Stimulated activated CD8-positive, alpha-beta memory T cell treated with anti-CD3 and anti-CD28 coated beads, Interleukin-4, amount 100 ng/mL, for 1 hour (primary cell): ENCODE measurements at places on chromosomes 2 and 18.

GRCh38 chr2:182912518-182912915 lies 46.1 kb upstream of the FRZB start:
- no peak for DNase-seq

DNA sequence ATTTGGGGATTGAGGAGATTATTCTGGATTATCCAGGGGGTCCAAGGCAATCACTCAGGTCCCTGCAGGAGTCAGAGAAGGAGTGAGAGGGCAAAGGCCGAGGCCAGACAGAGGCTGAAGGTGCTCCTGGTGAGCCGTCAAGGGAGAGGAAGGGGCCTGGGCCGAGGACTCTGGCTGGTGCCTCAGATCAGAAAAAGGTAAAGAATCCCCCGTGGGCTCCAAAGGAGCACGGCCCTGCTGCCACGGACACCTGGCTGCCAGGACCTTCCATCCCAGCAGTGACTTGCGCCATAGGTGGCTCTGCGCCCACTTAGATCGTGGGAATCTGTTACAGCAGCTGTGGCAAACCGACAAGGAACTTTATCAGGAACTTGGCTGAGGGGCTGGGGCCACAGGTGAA lies 374.8 kb upstream of the MYT1L start:
- no peak for DNase-seq

- no peak for DNase-seq
Measured at GRCh38 chr18:77366720-77367641, 117.3 kb downstream of the GALR1 start.

GRCh38 chr2:159199236-159199635 lies 87.3 kb downstream of the WDSUB1 start:
- DNase-seq = no peak

GRCh38 chr2:13193075-13193474 lies 476.3 kb downstream of the TRIB2 start:
- DNase-seq = no peak

DNA sequence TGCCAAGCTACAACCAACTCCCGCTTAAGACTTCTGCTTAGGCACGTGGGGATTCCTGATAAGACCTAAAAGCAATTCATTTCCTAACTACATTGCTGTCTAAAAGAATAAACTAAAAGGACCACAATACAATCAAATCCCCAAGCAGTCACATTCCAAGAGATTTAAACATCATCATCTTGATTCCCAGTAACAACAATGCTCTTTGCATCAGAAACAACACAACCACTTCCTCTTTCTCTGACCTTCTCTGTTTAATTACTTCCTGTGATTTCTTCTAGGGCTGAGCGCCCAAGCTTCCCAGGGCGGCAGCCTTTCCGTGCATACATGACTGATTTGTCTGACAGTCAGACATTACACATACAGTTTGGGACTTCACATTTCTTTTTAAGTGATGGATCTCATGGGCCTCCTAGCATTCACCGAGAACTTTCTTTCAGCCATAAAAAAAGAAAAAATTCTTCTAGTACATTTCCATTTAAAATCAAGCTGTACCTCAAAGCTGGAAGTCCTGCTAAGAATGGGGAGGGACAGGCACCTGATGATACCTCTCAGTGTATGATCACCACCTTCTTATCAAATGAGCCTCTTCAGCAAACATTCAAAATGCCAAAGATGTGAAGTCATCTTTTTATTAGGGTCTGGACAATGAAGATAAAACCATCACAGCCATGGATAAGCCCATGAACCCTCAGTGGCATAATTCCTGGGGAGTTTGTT lies 11.5 kb downstream of the SPRED2 start:
- no peak for DNase-seq

GRCh38 chr2:205807758-205808157 lies 125.5 kb downstream of the NRP2 start:
- no peak for DNase-seq

- DNase-seq = no peak
Measured at GRCh38 chr2:190380962-190381412, 27.2 kb upstream of the MFSD6 start.

DNA sequence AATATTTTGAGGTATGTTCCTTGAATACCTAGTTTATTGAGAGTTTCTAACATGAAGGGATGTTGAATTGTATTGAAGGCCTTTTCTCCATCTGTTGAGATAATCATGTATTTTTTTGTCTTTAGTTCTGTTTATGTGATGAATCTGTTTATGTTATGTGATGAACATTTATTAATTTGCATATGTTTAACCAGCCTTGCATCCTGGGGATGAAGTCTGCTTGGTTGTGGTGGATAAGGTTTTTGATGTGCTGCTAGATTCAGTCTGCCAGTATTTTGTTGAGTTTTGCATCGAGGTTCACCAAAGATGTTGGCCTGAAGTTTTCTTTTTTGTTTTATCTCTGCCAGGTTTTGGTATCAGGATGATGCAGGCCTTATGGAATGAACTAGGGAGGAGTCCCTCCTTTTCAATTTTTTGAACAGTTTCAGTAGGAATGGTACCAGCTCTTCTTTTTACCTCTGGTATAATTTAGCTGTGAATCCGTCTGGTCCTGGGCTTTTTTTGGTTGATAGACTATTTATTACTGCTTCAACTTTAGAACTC lies 71.9 kb downstream of the EPC2 start:
- DNase-seq = no peak

- no peak for DNase-seq
Measured at GRCh38 chr2:52724585-52724984, 1043.0 kb upstream of the CHAC2 start.

DNA sequence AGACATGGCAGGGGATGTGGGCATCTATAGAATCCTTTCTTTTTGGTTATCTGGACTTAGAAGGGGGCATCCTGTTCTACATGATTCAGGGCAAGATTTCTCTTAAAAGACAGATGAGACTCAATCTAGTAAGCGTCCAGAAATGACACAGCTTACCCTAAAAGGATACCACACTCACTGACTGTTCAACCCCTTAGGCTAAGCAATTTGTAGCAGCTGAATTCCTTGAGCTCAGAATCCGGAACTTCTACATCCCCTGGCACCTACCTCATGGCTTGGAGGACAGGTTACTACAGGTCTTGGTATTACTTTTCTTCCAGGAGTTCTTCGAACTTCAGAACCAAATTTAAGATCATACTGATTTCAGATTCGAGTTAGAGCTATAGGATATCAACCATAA lies 138.4 kb downstream of the LAMA3 start:
- DNase-seq = no peak

- peak; percentile 91 for DNase-seq
Measured at GRCh38 chr2:73071360-73072128, at the start of gene SFXN5. Gene SFXN5 (minus strand): TSS chr2:73071712. CDS start chr2:73071705, 7 bp downstream.

DNA sequence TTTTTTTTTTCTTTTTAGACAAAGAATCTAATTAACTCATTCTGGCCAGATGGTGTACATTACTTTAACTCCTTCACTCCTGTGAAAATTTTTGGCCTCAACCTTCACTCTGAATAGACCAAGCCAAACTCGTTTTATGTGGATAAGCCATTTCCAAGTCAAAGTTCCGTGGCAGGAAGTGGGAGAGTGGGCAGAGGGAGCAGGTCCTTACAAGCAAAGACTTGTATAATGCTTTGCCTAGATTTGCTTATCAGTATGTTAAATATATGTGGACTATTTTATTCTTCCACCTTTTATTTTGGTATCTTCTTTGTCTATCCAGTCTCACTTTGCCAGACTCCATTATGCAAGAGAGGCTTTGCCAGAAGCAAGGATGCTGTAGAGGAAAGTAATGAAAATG lies 178.1 kb upstream of the TNP1 start:
- no peak for DNase-seq

DNA sequence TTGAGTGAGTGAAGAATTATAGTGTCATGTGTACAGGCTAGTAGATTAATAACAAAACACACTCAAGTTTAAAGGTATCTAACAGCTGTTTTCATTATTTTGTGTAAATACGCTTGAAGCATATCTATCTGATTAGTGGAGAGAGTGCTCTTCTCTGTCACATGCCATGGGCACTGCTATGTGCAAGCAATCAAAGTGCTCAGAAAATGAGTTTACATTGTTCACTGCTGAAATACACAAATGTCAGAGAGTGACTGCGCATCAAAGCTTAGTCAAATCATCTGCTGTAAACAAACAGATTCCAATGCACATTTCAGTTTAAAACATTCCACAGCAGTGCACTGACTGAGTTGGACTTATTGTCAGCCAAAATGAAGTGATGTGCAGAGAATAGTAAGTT lies 423.4 kb downstream of the ZEB2 start:
- no peak for DNase-seq

GRCh38 chr2:152071092-152071491 lies 27.8 kb downstream of the CACNB4 start:
- DNase-seq = no peak

- DNase-seq = no peak
Measured at GRCh38 chr2:123597988-123598387, 427.1 kb upstream of the CNTNAP5 start.

DNA sequence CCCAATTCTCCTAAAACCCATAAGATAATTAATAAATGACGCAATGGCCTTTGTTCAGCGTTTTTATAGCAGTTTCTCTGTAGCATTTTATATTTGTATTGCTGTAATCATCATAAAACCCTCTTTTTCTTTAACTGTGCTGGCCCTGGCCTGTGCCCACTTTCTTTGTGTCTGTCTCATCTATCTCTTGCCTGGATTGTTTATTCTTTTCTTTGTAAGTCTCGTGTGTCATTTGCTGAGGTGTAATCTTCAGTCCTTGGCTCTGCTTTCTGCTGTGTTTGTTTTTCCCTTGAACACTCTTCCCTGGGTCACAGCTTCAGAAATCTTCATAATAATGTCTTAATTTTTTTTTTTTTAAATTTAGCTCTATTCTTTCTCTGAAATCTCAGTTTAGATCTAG lies 525.8 kb upstream of the LINC00305 start:
- DNase-seq = no peak

- no peak for DNase-seq
Measured at GRCh38 chr2:224381521-224382279, 20.2 kb downstream of the FAM124B start.

DNA sequence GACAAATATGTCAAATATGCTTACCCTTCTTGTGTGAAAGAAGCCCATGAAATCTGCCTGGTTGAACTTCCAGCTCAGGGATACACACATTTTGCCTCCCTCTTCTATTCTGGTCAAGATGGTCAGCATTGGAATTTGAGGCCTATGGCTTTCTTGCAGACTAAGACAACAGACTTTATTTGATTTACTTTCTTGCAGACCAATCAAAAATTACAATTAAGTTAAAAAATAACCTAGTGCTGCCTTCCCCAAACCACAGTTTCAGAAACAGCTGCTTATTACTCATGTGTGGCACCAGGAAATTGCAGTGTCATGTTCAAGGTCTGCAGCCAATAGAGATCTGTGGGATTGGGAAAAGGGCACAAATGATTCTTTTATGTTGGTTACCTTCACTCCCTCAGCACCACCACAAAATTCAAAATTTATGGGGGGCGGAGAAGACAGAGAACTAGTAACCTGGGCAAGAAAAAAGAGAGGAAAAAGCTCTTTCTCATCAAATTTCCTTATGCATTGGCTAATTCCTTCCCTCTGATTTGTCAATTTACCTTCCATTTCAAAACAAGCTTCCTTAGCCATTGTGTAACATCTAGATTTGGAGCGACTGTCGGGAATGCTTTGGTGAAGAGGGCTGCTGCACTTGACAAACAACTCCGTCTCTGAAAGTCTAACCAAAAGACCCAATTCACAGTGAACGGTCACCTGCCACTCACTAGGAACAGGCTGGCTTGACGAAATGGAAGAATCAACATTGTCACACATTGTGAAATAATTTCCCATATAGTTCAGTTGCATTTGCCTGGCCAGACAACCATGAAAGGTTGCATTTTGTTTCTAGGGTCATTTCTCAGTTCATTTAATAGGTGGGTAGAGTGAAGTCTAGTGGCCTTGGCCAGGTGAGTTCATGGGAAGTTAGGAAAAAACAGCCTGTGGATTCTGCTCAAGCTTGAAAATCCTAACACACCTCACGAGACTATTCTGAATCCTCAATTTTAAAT lies 100.4 kb upstream of the FZD5 start:
- DNase-seq = no peak

DNA sequence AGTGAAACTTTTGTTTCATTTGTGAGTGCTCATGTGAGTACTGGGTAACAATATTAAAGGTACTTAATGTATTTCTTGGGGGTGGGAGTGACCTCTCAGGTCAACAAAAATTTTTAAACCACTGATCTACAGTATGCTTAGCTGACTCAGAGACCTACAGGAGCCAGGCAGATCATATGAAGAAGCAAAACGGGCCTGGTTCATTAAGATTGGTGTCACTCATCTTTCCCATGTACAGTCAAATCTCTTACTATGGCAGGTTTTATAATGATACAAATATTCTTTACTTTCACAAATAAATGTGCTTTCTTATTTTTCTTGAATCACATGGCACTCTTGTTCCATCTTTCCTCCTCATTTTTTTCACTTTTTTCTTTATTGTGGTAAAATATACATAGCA lies 7.7 kb upstream of the TMSB10 start:
- DNase-seq = no peak

DNA sequence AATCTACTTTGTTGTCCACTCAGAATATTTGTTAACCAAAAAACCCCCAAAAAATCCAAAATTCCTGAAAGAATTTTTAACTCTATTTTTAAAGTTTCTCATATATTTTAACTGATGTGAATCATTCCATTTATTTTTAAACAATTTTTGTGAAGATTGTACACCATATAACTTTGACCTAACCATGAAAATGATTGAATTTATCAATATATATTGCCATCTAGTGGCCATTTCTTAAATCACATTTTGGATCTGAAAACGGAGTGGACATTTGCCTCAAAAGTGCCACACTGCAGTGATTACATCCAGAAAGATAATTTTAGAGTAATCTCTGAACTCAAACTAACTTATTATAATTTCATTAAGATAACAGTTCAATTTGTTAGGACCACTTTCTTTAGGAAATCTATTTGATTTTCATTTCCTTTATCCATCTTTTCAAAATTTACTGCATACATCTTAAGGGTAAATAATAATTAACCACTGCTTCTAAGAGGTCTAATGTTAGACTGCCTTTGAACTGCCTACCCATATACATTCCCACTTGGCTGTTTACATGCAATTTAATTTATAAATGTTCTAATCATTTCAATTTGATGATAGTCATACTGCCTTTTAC lies 71.1 kb downstream of the DSC3 start:
- DNase-seq = no peak

DNA sequence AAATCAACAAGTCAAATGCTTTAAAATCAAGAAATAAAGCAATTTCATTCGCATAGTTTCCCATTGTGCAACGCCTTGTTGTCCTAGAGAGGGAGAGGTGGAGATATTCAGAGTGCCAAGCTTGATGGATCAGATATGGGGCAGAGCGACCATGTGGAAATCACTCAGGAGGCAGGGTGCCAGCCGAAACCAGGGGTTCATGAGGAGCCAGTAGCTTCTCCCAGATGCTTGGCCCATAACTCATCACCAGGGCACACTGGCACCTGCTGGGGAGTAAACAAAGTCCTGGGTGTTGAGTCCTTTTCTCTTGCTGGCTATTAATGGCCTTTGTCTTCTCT lies 53.0 kb upstream of the ASAP2 start:
- no peak for DNase-seq

GRCh38 chr2:85353876-85354285 lies 447 bp downstream of the RETSAT start:
- DNase-seq = no peak

DNA sequence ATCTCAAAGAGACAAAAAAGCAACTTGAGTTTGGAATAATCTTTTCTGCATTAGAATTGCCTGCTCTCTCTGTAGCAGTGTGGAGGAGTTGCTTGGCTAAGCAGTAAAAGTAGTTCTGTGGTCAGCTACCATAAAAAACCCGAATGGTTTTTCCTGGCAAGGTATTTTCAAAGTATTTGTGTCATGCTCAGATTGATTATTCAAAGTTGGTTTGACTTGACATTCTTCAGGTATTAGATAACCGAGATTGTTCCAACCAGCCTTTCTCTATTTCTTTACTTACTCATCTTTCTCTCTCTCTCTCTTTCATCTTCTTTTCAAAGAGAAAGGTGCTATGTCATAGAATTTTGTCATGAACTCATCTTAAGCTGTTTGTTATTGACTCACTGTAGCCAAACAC lies 404.9 kb downstream of the CPS1 start:
- DNase-seq = no peak
